C1 segment of cervical spinal cord (tissue), 14 donors: ENCODE measurements at places on chromosomes 5 and 9.

- DNase-seq, result no peak
Observed at GRCh38 chr5:40378396-40379177, 301.1 kb upstream of the PTGER4 start.

GRCh38 chr5:87361536-87362213 is 51.1 kb downstream of the CCNH start:
- DNase-seq, result no peak

DNA sequence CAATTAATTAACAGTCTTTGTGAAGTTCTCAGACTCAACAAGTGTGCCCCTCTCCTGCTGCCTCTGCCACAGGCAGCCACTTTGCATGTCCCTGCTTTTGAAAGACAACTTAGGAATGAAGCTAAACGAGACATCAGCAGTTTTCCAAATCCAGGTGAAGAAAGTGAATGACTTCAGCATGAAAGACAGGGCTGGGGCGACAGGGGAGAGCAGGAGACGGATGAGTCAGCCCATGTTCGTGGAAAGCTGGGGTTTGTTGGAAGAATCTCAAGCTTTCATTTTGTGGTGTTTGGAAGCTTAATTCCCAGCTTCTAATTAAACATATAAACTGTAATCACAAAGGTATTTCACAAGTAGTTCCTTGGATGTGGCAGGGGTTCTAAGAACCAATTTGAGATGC is 207.8 kb upstream of the MAP3K1 start:
- DNase-seq, result no peak

DNA sequence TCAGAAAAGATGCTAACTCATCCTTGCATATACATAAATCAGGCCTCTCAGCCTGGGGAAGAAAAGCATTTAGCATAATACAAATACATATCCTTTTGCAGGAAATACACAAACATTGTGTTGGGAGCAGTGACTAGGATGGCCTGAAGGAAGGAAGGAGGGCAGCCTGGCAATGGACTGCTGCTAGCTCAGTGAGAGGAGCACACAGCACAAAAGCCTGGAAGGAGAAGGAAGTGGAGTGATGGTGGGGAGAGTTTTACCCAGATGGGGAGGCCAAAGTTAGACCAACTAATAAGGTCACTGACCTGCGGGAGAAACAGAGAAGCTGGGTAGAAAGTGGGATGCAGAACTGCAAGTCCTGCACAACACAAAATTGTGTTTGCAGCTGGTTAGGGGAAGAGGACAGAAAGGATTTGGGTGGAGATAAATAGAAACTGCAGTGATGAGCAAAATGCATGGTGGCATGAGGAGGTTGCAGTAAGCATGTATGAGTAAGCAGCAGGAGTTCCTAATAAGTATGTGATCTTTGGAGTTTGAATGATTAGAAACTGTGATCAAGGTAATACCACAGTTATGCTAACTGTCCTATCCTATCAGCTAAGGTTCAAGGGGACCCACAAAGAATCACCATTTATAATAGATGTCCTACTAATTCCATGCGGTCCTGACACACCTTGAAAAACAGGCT is 39.5 kb downstream of the SEMA6A start:
- DNase-seq, result no peak

DNA sequence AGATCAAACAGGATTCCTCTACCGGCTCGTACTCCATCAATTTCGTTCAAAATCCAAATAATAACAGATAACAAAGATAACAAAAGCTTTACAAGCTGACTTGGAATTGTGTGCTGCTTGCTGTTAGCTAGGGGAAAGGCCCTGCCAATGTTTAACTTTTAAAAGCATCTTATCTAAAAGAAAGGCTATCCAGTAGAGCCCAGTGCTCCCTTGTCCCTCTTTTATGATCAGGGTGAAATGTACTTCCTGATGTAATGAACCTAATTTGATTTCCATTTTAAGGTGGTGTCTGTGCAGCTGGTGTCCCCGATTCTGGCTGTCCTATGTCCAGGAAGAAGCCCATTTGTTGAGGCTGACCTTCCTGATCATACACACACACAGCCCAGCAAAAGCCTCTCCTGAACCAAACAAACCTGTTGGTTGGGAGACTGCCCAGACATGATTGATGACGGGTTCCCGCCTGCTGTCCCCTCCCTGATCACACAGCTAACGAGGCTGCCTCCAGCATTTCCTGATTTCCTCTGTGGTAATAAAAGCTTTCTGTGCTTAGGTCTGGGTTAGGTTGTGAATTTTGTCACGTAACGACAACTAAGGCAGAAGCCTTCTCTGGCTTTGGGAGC is 54.1 kb downstream of the PWWP2A start:
- DNase-seq, result no peak

GRCh38 chr5:172477466-172477865 is 23.1 kb upstream of the SH3PXD2B start:
- DNase-seq, result no peak

DNA sequence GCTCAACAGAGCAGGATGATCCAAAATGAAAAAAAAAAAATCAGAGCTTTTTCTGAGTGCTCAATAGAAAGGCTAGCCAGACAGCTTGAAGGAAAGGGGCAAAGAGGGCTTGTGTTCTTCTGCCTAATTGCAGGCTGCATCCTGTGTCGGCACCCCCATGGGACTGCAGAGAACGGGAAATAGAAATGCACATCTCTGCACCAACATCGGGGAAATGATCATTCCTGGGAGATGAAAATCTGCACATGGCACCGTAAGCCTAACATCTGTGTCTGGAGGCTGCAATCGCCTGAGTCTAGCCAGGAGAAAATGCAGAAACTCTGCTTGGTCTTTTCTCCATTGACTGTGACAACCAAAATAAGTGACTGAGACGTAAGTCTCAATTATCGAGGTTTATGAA is 243.9 kb downstream of the ICE1 start:
- no peak for DNase-seq

GRCh38 chr5:36704131-36704530 is 97.7 kb downstream of the SLC1A3 start:
- no peak for DNase-seq

DNA sequence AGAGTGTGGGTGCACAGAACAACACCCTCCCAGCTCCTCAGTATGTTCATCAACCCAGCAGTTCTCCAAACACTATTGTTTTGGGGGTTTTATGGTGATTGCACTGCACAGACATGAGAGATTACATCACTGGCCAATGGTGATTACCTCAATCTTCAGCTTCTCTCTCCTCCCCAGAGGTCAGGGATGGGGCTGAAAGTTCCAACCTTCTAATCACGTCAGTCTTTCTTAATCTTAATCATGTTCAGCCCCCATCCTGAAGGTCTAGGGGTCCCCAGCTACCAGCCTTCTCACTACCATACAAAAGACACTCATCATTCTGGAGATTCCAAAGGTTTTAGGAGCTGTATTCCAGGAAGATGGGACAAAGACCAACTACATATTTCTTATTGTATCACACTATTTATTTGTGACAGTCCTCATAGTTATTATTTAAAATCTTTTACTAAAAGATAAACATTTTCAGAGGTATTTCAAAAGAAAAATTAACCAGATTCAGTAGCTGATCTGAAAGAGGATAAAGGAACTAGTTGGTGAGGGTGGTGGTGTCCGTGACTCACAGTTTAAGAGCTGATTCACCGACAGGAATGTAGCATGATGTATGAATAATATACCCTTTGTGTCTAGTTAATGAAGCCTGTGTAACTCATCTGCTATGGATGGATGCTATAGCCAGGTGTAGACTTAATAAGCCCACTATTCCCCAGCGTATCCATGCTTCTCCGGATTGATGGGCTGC is 35.6 kb downstream of the RASEF start:
- no peak for DNase-seq

DNA sequence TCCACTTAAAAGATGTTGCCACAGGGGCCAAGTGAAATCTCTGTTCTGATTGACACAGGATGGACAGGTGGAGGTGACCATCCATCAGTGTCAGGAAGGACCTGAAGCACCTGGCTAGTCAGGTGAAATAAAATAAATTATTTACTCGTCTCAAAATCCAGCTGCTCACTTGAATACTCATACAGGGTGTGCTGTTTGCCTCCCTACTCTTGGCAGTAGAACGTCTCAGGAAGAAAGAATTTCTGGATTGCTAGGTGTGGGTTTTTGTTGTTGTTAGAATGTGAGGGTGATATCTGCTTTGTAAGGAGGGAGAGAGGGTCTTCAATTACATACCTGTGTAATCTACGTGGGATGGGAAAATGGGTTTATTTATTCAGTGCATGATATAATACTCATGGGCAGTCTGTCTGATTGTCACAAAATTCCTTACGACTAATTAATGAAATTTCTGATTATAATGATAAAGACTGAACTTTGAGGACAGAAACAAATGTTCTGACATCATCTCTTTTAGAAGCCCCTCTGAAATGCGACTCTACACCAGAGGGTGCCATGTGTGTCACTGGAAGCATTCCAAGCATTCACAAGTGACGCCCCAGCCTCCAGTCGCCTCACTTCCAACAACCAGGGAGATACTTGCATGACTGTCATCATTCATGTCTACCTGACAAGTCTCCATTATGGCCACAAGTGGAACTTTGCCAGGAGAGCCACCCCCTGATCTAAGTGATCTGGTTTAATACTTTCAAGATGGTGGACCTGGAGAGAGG is 218.4 kb downstream of the GAPVD1 start:
- no peak for DNase-seq

DNA sequence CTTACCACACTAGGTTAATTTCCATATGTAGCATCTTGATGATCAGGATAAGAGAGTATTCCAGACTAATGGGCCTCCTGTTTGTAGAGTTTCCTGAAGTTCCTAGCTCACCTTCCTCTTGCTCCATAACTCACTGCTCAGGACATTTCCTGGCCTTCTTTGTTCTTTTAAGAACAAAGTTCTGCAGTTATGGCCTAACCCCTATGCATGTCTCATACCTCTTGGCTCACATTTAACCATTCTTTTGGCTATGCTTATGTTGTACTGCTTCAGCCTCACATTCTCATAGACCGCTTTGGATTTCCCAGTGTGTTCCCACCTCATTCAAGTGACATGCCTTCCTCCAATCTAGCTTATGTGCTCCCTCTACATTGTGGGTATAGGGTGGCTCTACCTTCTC is 40.5 kb upstream of the HMGCS1 start:
- DNase-seq, result no peak

DNA sequence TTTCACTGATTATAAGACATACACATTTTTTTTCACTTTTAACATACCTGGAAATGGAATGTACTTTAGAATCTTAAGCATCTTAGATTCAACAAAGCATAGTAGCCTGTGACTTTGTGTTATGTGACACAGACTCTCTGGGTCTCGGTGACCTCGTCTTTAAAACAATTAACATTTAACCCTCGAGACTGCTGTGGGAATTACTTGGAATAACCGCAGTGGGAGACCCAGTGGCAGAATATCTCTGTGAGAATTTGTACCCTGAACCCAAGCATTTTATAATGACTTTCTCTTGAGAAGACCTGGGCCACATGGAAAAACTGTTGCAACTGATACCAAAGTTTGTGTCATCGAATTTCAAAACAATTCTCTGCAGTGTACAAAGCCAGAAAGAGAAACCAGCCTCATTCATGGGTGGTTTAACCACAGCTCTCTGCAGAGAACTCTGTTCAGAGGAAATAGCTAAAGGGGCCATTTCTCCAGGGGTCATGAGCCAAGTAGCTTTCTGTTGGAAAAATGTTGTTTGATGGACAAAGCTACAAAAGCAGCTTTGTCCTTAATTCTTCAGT is 10.0 kb upstream of the RETREG1 start:
- no peak for DNase-seq

GRCh38 chr5:130520211-130520610 is 615.9 kb downstream of the CHSY3 start:
- DNase-seq, result no peak

DNA sequence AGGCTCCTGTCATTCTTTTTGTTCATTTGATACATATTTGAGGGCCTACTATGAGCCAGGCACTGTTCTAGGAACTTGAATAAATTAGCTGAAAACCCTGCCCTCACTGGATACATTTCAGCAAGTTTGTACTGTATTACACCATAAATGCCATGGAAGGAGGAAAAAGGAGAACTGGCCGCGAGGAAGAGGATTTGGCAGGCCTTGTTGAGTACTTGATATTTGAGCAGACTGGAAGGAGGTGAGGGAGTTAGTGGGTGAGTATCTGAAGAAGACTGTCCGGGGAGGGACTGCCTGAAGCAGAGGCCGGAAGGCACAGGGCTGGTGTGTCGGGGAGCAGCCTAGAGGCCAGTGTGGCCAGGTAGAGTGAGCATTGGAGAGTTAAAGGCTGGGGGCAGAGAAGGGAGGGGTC is 4.5 kb downstream of the SNX30 start:
- no peak for DNase-seq

- DNase-seq, result no peak
Observed at GRCh38 chr5:155562158-155562557, 548.6 kb downstream of the KIF4B start.

DNA sequence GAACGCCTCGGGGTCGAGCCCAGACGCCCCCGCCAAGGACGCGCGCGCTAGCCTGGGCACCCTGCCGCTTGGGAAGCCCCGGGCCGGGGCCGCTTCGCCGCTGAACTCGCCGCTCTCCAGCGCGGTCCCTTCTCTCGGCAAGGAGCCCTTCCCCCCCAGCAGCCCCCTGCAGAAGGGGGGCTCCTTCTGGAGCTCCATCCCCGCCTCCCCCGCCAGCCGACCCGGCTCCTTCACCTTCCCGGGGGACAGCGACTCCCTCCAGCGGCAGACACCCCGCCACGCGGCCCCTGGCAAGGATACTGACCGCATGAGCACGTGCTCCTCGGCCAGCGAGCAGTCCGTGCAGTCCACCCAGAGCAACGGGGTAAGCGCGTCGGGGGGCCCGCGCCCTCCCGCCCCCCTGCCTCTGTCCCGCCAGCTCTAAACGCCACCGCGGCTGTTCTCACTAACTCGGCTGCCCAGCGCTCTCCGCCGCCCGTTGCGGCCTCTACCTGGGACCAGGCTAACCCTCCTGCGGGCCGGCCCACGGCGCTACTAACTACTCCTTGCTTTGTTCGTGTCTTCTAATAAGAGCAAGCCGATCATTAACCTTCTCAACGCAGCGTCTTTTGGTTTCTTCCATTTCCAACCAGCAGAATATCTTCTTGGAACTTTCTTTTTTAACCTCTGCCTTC is 93.6 kb upstream of the OTULINL start:
- no peak for DNase-seq

DNA sequence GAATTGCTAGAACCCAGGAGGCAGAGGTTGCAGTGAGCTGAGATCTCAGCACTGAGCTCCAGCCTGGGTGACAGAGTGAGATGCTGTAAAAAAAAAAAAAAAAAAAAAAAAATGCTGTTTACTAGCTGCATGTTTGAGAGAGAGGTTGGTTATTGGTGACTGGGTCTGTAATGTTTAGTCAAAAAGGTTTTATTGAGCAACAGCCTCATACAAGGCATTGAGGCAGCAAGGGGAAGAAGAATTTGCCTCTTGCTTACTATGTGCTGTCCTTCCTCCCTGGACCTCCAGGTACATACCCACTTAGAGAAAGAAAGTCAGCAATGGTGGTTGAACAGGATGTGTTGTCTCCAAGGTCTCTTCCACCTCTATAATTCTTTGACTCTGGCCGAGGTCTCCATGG is 140.7 kb upstream of the SPRY4 start:
- DNase-seq, result no peak

DNA sequence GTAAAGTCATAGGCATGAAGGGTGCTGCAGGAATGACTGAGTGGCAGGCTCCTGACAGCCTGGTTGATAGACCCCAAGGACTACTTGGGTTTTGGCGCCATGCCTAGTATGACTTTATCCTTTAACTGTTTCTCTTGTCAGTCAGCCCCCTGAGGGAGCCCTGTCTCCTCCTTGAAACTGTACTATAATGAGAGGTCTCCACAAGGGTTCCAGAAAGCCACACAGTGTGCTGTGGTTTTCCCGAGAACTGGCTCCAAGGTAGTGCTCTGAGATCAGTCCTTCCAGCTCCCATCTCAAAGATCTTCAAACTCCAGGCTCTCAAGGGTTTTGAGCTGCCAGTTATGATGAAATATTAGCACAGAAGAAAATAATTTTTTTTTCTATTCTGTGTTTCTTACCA is 26.7 kb upstream of the TNC start:
- DNase-seq, result no peak
